Activated naive CD4-positive, alpha-beta T cell treated with anti-CD3 and anti-CD28 coated beads for 36 hours (primary cell): ENCODE measurements at places on chromosomes 5 and 9.
A peak's percentile ranks its signal among the peaks of the same experiment; 100 is the strongest.

- peak; percentile 92 for DNase-seq
These were observed at the start of gene RICTOR for GRCh38 chr5:39074017-39074814. Gene RICTOR (minus strand): TSS chr5:39074399. CDS start chr5:39074377, 22 bp downstream.

DNA sequence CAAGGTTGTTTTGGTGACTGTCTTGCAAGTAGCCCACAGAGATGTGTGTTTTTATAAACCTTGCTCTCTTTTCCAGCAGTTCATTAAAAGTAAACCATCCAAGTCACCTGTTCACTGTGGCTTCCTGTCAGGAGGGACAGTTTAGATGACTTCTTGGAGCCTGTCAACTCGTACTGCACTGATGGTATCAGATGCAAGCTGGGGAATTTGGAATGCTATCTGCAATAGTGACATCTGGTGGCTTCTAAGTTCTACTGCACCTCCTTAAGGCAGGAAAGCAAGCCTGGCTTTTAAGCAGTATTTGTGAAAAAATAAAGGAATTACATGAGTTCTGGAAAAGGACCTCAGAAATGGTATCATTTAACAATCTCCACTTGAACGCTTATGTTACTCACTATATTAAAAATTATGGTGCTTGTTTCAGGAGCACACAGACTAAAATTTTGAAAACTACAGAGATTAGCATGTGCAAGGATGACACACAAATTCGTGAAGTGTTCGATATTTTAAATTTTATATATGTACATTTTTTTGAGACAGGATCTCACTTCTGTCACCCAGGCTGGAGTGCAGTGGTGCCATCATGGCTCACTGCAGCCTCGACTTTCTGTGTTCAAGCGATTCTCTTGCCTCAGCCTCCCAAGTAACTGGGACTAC, 164.0 kb downstream of the TTC39B start:
- peak; percentile 39 for DNase-seq

GRCh38 chr5:129904102-129904666, at the start of gene CHSY3:
Gene CHSY3 (plus strand): TSS chr5:129904465.
- peak; percentile 57 for DNase-seq

DNA sequence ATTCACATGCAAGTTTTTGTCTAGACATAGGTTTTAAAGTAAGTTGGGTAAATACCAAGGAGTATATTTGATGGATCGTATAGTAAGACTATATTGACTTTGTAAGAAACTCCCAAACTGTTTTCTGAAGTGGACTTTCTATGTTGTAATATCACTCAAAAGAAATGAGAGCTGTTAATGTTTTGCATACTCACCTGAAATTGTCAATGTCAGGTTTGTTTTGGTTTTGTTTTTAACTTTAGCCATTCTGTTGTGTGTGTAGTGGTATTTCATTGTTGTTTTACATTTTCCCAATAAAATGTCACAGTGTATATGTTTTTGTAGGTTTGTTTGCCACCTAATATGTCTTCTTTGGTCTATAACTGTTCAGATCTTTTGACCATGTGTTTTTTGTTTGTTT, 375.7 kb upstream of the CDH9 start:
- no peak for DNase-seq

DNA sequence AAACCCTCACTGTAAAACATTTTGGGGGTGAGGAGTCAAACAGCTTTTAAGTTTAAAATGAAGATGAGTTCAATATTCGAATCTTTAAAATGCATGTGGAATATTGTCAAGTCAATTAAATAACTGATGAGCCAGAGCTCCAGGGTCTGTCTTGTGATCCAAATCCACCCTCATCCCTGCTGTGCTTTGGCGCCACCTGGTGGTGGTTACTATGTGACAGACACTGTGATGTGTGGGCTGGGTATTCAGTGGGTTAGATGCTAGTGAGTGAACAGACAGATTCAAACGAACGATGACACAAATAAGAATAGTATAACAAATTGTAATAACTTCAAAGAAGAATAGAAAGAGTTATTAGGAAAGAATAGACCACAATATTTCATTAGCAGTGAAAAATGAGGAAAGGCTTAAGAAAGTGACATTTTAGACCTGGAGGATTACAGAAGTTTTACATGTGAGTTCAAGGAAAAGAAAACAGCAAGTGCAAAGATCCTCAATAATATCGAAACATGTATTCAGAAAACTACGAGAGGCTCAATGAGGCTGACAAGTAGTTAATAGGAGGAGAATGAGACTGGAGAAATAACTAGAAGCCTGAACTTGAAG, 51.4 kb upstream of the CHSY3 start:
- DNase-seq: peak; percentile 85

GRCh38 chr5:7078901-7079300, 317.0 kb upstream of the ADCY2 start:
- peak; percentile 11 for DNase-seq

- peak; percentile 30 for DNase-seq
These were observed 107.3 kb upstream of the SARDH start for GRCh38 chr9:133845440-133845839.
